ENCODE measurements at places on chromosomes 5 and 9.
A peak's percentile ranks its signal among the peaks of the same experiment; 100 is the strongest.

DNA sequence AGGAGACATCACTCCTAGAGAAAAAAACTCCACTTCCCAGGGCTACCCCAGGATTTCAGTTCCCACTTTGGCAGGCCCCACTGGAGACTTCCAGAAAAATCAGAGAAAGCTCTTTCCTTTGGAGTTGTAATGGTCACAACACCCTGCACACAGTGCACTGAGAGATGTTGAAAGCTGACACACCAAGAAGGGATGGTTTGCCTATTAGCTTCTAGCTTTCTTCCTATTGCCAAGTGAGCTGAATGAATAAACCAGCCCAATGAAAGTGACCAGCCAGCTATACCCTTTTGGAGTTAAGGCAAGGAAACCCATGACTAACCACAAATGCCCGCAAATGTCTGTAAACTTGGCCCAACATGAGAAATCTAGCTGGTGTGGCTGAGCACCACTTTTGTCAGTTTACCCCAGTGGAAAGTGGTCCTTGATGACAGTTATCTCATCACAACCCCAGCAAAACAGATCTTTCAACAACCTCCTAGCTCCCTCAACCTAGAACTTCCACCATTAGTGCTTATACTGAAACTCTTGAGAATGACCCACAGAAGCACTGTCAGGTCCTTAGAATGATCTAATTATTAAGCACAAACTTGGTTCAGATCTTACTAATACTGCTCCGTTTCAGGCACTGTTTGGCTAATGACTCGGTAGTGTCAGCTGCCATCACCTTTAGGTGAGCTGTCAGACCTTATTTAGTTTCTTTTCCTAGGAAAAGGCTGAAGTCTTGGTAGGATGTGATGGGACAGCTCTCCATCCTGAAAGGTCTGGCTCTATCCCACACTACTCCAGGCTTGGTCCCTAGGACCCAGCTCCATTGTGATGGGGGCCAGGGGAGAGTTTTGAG, 11.2 kb downstream of the IRF1 start:
- no peak for DNase-seq

DNA sequence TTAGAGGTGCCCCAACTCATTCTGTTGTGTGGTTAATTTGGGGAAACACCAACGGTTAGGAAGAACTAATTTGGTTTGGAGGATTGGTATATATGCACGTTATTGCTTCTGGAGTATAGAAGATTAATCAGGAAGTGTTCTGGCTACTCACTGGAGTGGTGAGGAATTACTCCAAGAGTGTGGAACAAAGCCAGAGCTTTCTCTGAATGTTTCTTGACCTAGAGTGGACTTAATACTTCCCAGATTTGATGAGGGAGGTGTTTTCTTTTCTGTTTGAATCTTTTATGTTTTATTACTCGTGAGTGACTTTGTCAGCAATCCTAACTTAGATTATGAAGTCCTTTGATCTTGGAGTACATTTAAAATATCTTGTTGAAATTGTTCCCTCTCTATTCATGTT, 163.7 kb downstream of the MAN2A1 start:
- DNase-seq = no peak

DNA sequence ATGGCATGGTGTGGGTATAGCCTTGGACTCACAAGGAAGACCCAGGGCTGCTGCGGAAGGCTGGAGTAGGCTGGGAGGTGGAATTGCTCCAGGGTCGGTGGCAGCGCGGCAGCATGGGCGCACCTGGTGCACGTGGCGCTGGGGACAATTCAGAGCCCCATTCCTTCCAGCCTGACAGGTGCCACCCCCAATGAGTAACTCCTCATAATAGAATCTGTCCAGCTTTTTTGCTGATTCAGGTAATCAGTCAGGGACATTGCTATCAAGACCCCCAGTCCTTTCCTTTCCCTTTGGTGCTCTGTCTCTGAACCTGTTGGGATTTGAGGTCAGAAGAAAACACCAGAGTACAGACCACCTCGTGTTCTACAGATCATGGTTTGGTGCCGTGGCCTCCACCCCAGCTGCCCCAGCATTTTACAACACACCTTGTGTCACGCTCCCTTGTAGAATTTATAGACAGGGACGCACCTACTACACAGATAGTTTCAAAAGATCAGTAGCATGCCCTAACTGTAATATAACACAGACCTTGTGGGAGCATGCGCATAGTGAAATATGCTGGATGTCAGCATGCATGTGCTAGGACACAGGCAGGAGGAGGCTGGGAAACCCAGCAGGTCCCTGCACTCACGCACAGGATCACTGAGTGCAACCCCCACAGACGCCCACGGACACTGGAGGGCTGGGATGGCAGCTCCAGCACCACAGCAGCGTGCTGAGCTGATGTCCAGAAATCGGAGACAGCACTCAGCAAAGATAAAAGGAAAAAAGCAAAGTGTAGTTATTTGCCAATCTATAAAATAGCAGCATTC, 47.9 kb upstream of the CTSL start:
- DNase-seq = no peak

GRCh38 chr5:140923601-140924000, 2.5 kb upstream of the PCDHAC1 start:
- DNase-seq = no peak

- peak; percentile 67 for DNase-seq
Observed at GRCh38 chr5:159178978-159179377, 30.4 kb downstream of the RNF145 start.

- no peak for DNase-seq
Observed at GRCh38 chr9:36935768-36936497, 98.1 kb downstream of the PAX5 start.

DNA sequence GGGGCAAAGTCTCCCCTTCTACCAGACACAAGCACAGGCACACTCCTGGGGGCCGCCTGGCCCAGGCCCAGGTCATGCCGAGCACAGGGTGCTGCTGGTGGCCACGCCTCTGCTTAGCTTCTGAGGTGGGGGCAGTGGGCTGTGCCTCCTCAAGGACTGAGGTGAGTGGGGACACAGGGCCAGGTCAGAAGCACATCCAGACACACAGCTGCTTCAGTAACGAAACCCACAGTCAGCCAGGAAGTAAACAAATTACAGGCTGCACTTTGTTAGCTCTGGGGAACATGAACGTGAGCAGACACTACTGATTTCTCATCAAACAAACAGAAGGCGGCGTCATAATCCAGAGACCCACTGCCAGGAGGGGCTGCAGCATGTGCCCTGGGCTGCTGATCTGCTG, 192.4 kb downstream of the HSPA4 start:
- DNase-seq = no peak

DNA sequence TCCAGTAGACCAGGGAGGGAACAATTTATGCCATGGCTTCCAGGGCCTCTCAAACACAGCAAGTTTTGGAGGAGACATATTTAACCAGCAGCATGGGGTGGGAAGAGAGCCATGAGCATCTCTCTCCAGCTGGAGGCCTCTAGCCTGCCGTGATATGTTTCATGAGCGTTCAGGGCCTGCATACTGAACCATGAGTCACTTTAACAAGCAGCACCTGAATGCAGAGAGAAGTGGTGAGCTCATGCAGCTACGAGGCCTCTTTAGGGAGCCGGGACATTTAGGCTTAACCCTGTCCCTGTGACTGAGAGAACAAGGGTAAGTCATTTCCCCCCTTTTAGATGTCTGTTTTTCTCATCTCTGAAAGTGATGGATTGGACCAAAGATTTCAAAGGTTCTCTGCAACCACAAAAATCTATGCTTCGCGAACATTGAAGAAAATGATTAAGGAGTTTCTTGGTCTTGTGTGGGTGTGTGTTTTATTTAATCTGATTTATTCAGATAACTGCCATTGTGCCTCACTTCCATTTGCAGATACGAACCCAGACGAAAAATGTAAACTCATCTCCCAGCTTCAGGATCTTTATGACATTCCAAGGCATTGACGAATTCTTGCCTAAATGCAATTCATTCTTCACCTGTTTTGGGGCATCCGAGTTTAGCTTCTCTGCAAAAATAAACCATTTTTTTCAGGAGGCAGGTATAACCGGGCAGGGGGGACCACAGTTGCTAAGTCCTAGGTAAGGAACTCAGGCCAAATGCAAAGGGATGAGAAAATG, 157.0 kb downstream of the GABBR2 start:
- DNase-seq = no peak

DNA sequence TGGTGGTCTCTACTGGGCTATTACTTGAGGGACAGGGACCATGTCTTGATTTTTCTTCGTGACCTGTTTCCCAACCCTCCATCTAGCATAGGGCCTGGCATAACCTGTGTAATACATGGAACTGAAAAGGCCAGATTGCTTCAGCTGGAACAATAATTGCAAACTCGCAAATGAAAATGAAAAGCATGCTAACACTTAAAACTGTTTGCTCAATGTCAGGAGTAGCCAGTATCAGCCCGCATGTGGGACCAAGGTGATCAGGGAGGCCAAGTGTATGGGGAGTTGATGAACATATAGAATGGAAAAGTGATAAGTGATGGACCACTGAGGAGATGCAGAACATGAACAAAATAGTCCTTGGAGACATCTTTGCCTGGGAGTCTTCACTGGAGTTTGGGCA, 25.2 kb downstream of the GLRX start:
- no peak for DNase-seq

- no peak for DNase-seq
Observed at GRCh38 chr5:68429510-68429909, 214.0 kb downstream of the PIK3R1 start.

- no peak for DNase-seq
Observed at GRCh38 chr9:99019510-99020331, 76.0 kb downstream of the COL15A1 start.

GRCh38 chr9:114936581-114936980, 6.2 kb upstream of the TNFSF8 start:
- no peak for DNase-seq

DNA sequence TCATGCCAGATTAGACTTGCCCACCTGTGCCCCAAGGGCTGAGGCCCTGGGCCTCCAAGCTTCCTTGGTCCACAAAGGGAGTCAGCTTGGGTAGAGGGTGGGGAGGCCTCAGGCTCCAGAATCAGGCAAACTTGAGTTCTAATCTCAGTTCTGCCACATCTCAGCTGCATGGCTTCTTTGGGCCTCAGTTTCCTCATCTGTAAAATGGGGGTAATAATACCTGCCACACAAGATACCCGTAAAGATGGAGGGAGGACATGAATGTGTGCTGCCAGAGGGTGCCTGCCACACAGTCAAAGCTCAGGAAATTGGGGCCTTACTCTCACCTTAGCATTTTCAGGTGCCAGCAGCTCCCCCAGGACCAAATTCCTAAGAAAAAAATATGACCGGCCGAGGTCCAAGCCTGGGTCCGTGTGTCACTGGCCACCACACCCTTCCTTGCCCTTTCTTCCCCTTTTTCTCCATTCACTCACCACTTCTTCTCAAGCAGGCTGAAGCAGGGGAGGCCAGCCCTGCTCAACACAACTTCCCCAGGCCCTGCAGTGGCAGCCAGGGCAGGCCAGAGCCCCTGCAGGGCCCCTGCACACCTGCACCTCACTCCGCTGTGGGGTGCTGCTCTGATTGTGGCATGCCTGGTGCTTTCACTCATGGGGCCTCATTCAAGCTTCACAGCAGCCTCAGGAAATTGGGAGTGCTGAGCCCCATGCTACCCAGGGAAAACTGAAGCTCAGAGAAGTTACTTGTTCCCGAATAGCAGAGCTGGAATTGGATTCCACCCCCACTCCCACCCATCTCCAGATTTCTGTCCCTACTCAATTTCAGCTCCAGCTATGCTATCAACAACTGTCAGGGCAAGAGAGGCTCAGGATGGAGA, 3.9 kb downstream of the RGS14 start:
- DNase-seq = no peak

- DNase-seq = no peak
Observed at GRCh38 chr9:33135031-33135461, 32.1 kb downstream of the B4GALT1 start.

DNA sequence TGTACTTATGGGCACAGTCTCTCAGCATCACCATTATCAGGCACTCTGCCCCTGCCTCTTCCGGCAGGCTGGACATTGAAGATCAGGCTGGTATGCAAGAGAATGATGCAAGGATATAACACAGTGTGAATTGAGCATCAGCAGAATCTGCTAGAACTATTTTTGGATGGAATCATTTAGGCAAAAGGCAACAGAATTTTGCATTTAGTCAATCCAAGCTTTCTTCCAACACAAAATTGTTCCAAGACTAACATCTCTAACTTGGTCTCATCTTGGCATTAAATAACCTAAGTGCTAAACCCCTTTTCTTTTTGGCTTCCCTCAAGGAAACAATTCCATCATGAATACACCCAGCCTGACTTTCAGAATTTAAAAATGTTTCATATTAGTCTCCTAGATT, 339.9 kb downstream of the PRELID2 start:
- DNase-seq = no peak

DNA sequence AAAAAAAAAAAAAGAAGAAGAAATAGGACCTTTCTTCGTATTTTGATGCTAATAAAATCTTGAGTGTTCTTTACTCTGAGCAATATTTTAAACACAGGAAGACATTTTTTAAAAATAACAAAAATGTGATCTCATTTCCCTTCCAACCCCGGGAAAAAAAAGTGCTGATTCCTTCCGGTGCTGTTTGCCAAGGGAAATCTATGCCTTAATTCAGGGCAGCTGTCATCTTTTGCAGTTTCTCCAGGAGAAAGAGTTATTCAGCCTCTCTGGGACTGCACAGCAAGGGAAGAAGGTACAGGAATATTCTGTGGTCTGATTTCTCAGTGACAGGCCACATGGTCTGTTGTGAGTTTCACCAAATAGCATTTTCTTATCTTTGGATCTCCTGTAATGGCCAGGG, 291.9 kb upstream of the IRX1 start:
- no peak for DNase-seq

- no peak for DNase-seq
Observed at GRCh38 chr5:82808960-82809359, 268.2 kb downstream of the TMEM167A start.

DNA sequence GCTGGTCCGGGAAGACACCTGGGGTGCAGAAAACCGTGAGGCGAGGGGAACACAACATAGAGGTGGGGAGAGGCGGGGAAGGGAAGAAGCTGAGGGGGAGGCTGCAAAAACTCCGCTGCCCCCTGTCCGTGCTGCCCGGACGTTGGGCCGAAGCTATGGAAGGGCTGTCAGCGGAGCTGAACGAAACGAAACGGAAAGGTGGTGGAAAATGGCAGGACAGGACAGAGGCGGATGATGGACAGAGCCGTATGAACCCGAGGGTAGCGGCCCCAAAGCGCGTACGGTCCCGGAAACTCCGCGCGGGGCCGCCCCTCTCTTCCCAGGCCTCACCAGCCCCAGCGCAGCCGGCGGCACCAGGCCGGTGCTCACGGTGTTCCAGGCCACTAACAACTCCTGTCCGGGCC, 272 bp downstream of the ANAPC2 start:
- no peak for DNase-seq

- DNase-seq = no peak
Observed at GRCh38 chr5:51395666-51396356, 12.6 kb downstream of the ISL1 start.

DNA sequence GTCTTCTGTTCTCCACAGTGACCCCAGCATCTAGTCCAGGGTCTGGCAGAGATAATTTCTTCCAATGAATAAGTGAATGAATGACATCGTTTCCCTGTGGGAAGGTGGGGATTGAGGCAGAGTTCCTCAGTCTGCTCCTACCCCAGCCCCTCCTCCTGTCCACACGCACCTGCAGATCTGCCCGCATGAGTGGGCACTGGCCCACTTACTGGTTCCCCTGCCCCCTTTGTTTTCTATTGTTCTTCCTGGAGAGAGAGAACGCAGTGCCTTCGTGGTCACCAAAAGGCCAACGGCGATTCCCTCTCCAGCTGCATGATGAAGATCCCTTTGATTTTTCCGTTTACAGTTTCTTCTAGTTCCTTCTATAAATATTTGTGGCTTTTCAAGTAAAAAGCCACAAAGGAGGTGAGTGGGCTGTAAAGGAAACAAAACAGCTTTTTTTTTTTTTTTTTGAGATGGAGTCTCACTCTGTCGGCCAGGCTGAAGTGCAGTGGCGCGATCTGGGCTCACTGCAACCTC, 5.8 kb upstream of the FPGS start:
- DNase-seq = no peak

GRCh38 chr5:33330426-33330825, 110.3 kb upstream of the TARS1 start:
- DNase-seq = no peak

Measured in Calu3 (cell line).